ENCODE measurements at places on chromosomes 4 and X.

DNA sequence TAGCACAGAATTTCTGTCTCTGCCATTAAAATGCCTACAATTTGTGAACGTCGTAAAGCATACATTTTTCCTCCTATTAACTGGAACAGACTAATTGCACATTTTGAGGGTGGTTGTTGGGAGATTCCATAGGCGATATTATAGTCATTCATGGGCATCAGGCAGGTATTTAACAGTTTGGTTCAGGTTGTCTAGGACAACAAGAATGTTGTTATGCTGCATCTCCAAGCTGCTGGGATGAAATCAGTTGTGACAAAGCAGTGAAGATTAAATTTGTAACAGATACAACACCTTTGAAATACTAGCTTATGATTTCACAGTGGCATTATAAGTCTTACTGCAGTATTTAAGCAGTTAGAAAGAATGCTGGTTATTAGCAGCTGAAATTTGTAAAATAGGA, 339.7 kb upstream of the PITX2 start:
- H3K4me1 ChIP-seq = no peaks in the 10 kb centered on the region
- H3K27me3 ChIP-seq = no peaks in the 10 kb centered on the region
- no peak for DNase-seq
- no peak overlapping the region for H3K27ac ChIP-seq

- DNase-seq = no peak
- no peak overlapping the region for H3K27ac ChIP-seq
- no peaks in the 10 kb centered on the region for H3K36me3 ChIP-seq
- H3K27me3 ChIP-seq = no peaks in the 10 kb centered on the region
- H3K4me1 ChIP-seq = peaks cover 3% of the 10 kb centered on the region
These were observed 37.2 kb upstream of the SCRG1 start for GRCh38 chr4:173436149-173436579.

- no peak overlapping the region for H3K4me3 ChIP-seq
- no peak overlapping the region for H3K27ac ChIP-seq
These were observed 15.7 kb downstream of the FAM184B start for GRCh38 chr4:17765514-17766286.

- H3K4me3 ChIP-seq = peak within 1 kb of the TSS; percentile 56
- H3K4me1 ChIP-seq = no peaks in the 10 kb centered on the region
- H3K27ac ChIP-seq = no peak within 1 kb of the TSS
- H3K36me3 ChIP-seq = no peaks in the 10 kb centered on the region
- no peaks in the 10 kb centered on the region for H3K27me3 ChIP-seq
These were observed at the start of gene CLIC2 for GRCh38 chrX:155334486-155335336. Gene CLIC2, minus strand, starts transcription at chrX:155334614. Its CDS starts 187 bp downstream, at chrX:155334427.

DNA sequence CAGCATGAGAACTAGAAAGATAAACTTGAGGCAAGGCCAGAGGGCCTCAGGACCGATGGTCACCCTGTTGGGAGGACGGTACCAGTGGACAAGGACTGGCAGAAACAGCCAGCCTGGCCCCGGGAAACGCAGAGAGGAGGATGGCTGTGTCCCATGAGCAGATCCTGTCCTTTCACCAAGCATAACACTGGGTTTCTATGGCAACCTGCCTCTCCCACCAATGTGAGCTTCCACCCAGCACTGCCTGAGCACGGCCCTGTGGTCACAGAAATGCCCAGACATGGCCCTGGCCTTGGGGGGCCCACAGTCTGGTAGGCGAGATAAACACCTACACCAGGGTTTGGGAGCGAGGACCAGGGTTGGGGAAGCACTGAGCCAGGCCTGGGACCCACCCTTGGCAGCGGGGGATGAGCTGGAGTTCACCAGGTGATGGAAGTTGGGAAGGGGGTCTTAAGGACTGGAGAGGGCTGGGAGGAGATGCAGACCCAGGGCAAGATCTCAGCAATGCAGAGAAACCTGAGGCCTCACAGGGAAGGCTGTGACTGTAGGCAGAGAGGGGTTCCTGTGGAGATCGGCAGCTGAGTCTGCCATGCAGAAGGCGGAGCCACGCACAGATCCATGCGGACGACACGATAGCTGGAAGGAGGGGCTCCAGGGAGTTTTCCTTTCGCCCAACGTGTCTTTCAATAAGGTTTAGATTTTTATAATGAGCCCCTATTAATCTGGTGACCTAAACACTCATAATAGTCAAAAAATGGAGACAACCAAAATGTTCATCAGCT, 32.7 kb upstream of the CRMP1 start:
- no peaks in the 10 kb centered on the region for H3K4me1 ChIP-seq
- no peak overlapping the region for H3K4me3 ChIP-seq
- DNase-seq = no peak
- H3K27me3 ChIP-seq = no peaks in the 10 kb centered on the region
- no peaks in the 10 kb centered on the region for H3K36me3 ChIP-seq
- H3K27ac ChIP-seq = no peak overlapping the region

DNA sequence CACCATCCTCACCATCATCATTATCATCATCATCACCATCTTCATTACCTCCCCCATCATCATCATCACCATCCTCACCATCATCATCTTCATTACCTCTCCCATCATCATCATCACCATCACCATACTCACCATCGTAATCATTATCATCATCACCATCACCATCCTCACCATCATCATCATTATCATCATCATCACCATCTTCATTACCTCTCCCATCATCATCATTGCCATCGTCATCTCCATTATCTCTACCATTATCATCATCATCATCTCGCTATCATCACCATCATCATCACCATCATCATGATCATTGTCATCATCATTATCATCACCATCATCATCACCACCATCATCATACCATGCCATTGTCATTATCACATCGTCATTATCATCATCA, 362.9 kb downstream of the DHRSX start:
- no peak overlapping the region for H3K27ac ChIP-seq
- DNase-seq = no peak
- H3K4me3 ChIP-seq = no peak overlapping the region
- H3K4me1 ChIP-seq = no peaks in the 10 kb centered on the region
- no peaks in the 10 kb centered on the region for H3K36me3 ChIP-seq
- no peaks in the 10 kb centered on the region for H3K27me3 ChIP-seq

DNA sequence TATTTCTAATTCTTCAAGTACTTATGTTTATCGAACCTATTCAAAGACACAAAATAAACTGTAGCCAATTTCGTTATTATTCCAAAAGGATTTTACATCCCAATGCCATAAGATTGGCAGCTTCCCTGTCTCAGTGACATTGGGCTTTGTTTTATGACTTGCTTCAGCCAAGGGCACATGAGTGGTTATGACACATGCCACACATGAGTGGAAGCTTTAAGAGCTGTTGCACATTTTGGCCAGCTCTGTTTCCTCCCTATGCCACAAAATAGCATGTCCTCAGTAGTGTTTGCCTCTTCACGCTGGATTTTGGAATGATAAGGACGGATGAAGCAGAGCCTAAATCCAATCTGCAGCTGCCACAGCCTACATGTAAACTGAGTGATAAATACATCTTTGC, 21.9 kb downstream of the SEC24D start:
- no peak for DNase-seq
- peaks cover 39% of the 10 kb centered on the region for H3K36me3 ChIP-seq
- no peaks in the 10 kb centered on the region for H3K27me3 ChIP-seq

DNA sequence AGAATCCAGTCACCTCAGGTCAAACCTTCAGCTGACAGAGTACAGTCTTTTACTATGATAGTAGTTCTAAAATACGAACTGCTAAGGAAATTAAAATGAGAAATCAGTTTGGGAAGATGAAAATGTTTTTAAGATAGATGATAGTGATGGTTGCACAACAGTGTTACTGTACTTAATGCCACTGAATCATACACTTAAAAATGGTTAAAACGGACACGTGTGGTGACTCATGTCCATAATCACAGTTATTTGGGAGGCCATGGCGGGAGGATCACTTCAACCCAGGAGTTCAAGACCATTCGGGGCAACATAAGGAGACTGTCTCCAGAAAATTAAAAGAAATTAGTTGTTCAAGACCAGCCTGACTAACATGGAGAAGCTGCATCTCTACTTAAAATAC, 41.4 kb downstream of the ABHD18 start:
- DNase-seq = no peak
- H3K4me1 ChIP-seq = no peaks in the 10 kb centered on the region
- no peaks in the 10 kb centered on the region for H3K27me3 ChIP-seq
- H3K36me3 ChIP-seq = no peaks in the 10 kb centered on the region
- H3K4me3 ChIP-seq = no peak overlapping the region

DNA sequence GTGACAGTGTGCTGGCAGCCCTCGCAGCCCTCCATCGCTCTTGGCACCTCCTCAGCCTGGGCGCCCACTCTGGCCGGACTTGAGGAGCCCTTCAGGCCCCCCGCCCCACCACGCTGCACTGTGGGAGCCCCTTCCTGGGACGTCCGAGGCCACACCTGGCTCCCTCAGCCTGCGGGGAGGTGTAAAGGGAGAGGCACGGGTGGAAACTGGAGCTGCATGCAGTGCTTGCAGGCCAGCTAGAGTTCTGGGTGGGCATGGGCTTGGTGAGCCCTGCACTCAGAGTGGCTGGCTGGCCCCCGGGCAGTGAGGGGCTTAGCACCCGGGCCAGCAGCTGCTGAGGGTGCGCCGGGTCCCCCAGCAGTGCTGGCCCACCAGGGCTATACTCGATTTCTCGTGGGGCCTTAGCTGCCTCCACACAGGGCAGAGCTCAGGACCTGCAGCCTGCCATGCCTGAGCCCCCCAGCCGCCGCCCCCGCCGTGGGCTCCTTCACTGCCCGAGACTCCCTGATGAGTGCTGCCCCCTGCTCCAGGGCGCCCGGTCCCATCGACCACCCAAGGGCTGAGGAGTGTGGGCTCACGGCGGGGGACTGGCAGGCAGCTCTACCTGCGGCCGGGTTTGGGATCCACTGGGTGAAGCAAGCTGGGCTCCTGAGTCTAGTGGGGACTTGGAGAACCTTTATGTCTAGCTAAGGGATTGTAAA, 1672.7 kb upstream of the PCDH7 start:
- H3K27me3 ChIP-seq = no peaks in the 10 kb centered on the region
- H3K4me1 ChIP-seq = no peaks in the 10 kb centered on the region
- H3K36me3 ChIP-seq = no peaks in the 10 kb centered on the region

DNA sequence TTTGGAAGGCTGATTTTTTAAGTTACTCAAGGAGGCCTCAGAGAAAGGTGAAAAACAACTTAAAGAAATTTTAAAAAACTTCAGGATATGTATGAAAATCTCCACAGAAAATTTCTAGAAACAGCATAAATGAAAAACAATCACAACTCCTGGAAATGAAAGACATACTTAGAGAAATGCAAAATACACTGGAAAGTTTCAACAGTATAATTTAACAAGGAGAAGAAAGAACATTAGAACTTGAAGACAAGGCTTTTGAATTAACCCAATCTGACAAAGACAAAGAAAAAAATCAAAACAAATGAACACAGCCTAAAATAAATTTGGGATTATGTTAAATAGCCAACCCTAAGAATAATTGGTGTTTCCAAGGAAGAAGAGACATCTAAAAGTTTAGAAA, 300.5 kb downstream of the ANTXR2 start:
- no peak for DNase-seq
- H3K27ac ChIP-seq = no peak overlapping the region
- H3K4me1 ChIP-seq = no peaks in the 10 kb centered on the region
- H3K27me3 ChIP-seq = no peaks in the 10 kb centered on the region

DNA sequence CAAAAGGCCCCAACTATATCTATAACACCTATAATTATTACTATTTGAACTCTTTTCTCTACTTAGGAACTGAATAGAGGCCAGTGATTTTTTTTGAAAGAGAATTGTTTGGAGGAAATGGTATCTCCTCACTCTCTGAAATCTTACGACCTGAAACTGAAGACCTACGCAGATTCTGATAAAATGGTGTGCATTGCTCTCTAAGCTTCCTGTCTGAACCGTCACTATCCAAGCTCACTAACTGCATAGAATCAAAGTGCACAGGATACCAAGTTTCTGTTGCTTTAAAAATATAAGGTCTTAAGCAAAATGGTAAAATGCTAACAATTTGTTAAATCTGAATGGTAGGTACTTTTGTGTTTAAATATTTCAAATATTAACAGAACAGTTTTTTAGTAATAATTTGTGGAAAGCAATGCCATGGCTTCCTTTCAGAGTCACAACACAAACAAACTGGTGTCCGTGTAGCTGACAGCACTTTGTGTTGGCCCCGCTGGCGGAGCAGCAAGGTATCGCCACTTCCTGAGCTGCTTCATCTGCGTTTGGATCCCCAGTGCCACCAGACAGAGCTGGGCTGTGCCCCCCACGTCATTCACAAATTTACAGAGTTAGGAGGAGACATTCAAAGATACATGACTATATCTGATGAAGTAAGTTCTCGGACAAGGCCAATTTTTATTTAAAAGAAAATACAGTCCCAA, 313.9 kb downstream of the FBXW7 start:
- no peak overlapping the region for H3K4me3 ChIP-seq
- H3K27me3 ChIP-seq = no peaks in the 10 kb centered on the region
- no peak for DNase-seq
- no peak overlapping the region for H3K27ac ChIP-seq

GRCh38 chr4:24489870-24490269, 94.5 kb downstream of the DHX15 start:
- no peak overlapping the region for H3K4me3 ChIP-seq
- no peaks in the 10 kb centered on the region for H3K36me3 ChIP-seq
- no peaks in the 10 kb centered on the region for H3K4me1 ChIP-seq
- no peak for DNase-seq

DNA sequence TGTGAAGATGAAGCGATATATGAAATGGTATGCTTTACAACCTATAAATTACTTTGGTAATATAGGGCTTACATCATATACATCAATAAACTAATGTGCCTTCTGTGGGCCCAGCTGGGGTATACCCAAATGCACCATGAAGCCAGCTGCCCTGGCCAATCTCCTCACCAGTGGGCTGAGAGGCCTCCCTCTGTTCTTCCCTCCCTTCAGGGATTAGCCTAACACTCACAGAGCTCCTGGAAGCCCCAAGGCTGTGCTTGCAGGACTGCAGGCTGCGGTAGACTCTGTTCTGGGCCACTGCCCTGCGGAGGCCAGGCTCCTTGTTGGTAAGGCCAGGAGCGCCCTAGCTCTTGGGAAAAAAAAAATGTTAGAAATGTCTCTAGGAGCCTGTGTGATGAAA, 33.9 kb downstream of the PAGE1 start:
- H3K4me3 ChIP-seq = no peak overlapping the region
- H3K36me3 ChIP-seq = no peaks in the 10 kb centered on the region
- H3K27ac ChIP-seq = no peak overlapping the region
- no peak for DNase-seq
- H3K4me1 ChIP-seq = no peaks in the 10 kb centered on the region

DNA sequence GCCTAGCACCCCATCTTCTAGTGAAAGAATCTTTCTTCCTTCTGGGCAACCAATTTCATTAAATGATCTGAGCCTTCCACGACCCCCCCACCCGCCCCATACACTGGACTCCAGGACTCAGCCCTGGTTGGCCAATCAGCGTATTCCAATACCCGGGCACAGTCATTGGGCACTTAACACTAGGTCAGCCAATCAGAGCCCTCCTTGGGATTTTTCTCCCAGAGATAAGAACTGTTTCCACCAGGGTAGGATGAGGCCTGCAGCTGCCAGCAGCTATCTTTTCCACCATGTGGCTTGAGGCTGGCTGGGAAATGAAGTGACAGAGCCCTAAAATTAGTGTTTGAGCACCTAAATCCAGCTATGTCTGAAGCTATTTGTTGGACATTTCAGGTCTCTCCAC, 418.8 kb downstream of the BCOR start:
- no peaks in the 10 kb centered on the region for H3K36me3 ChIP-seq
- no peak overlapping the region for H3K27ac ChIP-seq
- H3K4me3 ChIP-seq = no peak overlapping the region
- no peak for DNase-seq
